ENCODE measurements at places on chromosomes 5 and 9.
A peak's percentile ranks its signal among the peaks of the same experiment; 100 is the strongest.

- DNase-seq, result no peak
Observed at GRCh38 chr5:107467137-107467932, 203.4 kb downstream of the EFNA5 start.

GRCh38 chr5:10689391-10690081 is 71.5 kb downstream of the DAP start:
- DNase-seq, result peak; percentile 33

GRCh38 chr9:27750566-27750965 is 177.3 kb upstream of the C9orf72 start:
- DNase-seq, result no peak

GRCh38 chr9:20632705-20633104 is 10.4 kb upstream of the MLLT3 start:
- no peak for DNase-seq

DNA sequence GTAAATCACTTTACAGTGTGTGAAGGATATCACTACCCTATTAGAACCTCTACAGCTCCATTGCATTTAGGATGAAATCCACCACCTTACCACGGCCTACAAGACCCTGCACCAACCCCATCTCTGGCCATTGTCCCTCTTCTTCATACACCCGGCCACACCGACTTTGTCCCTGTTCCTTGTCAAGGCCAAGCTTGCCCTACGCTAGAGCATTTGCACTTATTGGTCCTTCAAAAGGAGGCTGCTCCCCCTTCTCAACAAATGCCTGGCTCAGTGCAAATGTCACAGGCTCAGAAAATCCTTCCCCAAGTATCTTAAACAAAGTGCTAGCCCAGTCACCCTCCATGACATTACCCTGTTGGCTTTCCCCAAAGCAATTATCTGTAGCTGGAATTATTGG is 4.1 kb upstream of the HRH2 start:
- DNase-seq, result no peak

Measured in DND-41 (cell line).